Type B pancreatic cell (in vitro differentiated cells): ENCODE measurements at places on chromosomes 3 and 15. TPM values are rescaled to one million over a fixed set of nuclear protein-coding genes. Genes with fewer than 3 reads are reported as not detected.

DNA sequence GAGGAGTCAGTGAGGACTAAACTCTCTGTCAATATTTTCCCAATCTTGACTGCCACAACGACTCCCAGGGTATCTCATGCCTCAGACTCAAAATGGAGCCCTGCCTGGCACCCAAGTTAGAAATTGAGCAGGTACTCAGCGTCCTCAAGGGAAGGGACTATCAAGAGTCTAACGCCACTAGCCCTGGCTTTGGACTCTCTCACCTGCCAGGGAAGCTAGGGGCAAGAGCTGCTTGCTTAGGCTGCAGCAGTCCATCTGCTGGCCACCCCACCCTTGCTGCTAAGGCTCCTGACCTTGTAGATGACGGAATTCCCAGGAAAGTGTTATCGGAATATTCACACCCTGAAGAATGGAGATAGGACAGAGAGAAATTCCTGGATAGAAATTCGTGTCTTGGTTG lies 33.0 kb downstream of the ZIC4 start:
- DNase-seq: no peak
- peak overlapping the region; percentile 26 for H3K27ac ChIP-seq
- no peak overlapping the region for H3K4me3 ChIP-seq
- H3K36me3 ChIP-seq: no peaks in the 10 kb centered on the region
- H3K4me1 ChIP-seq: peaks cover 21% of the 10 kb centered on the region

Gene SERINC4
- total RNA-seq: 0.14 and 0.17 TPM in 2 replicates

Gene TMEM207
- not detected in 2 replicates for total RNA-seq

GRCh38 chr3:128667641-128668040 lies 17.0 kb upstream of the RPN1 start:
- H3K4me1 ChIP-seq: no peaks in the 10 kb centered on the region
- DNase-seq: no peak
- no peak overlapping the region for H3K27ac ChIP-seq
- no peak overlapping the region for H3K4me3 ChIP-seq
- H3K27me3 ChIP-seq: peaks cover 6% of the 10 kb centered on the region
- H3K36me3 ChIP-seq: no peaks in the 10 kb centered on the region

- no peaks in the 10 kb centered on the region for H3K27me3 ChIP-seq
- H3K4me1 ChIP-seq: peaks cover 18% of the 10 kb centered on the region
- H3K4me3 ChIP-seq: peak overlapping the region; percentile 6
- H3K36me3 ChIP-seq: peaks cover 17% of the 10 kb centered on the region
- no peak for DNase-seq
These were observed 5.1 kb upstream of the MUC20 start for GRCh38 chr3:195715583-195716266.

Gene EXD1
- not detected in 2 replicates for total RNA-seq

Gene MRAS
- 6.6 and 41.6 TPM in 2 replicates for total RNA-seq

Gene CDHR4
- 0.29 TPM in 1 of 2 replicates, not detected in the other for total RNA-seq

Gene LEKR1
- 1.6 and 4.2 TPM in 2 replicates for total RNA-seq

Gene SLC28A1
- total RNA-seq: 0.19 and 0.31 TPM in 2 replicates

Gene DAZL
- total RNA-seq: not detected in 2 replicates

GRCh38 chr3:46693892-46694226 lies 380 bp upstream of the ALS2CL start:
- H3K36me3 ChIP-seq: no peaks in the 10 kb centered on the region
- DNase-seq: no peak
- H3K4me1 ChIP-seq: peaks cover 5% of the 10 kb centered on the region

DNA sequence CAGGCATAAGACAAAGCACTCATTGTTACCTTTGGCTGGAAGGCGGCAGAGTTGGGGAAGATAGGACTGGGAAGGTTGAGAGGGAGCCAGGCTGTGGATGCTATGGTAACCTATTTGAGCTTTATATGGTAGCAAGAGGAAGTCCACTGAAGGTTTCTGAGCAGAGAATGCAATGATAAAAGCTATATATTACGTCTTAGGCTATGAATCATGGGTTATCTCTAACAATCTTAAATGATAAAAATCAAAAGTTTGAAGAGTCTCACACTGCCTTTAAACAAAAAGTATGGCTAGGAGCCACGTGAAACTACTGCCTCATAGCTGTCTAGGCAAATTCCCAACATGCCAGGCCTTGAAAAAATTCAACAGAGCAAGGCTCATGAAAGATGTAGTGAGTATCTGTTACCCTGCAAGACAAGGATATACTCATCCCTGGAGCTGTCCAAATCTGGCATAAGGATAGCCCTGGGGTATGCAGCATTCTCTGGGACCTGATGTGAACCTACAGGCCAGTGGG lies 4.1 kb downstream of the P3H2 start:
- H3K27ac ChIP-seq: no peak overlapping the region
- peaks cover 22% of the 10 kb centered on the region for H3K4me1 ChIP-seq
- H3K4me3 ChIP-seq: peak overlapping the region; percentile 22
- H3K27me3 ChIP-seq: peaks cover 17% of the 10 kb centered on the region
- DNase-seq: no peak

- DNase-seq: no peak
- H3K36me3 ChIP-seq: no peaks in the 10 kb centered on the region
- no peak overlapping the region for H3K4me3 ChIP-seq
- H3K4me1 ChIP-seq: peaks cover 8% of the 10 kb centered on the region
- H3K27me3 ChIP-seq: no peaks in the 10 kb centered on the region
These were observed 41.1 kb upstream of the NDUFB4 start for GRCh38 chr3:120554812-120555606.

DNA sequence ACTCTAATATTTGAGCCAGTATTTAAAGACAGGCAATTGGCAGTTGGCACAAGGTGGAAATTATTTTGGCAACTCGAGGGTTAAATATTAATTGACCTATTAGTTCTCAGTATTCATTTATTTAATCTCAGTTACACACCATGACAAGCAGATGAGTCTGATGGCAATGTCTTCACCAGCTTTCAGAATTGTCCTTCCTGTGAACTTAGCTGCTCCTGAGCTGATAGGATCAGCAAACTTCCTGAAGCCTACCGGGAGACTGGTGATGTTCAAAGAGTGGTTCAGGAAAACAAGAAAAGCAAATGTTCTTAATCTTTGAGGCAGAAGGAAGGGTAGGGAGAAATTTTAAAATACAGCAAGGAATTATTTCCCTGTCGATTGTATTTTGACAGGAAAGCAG lies 522.2 kb downstream of the SOX2 start:
- H3K4me3 ChIP-seq: no peak overlapping the region
- peaks cover 30% of the 10 kb centered on the region for H3K4me1 ChIP-seq
- no peak for DNase-seq
- no peaks in the 10 kb centered on the region for H3K36me3 ChIP-seq

DNA sequence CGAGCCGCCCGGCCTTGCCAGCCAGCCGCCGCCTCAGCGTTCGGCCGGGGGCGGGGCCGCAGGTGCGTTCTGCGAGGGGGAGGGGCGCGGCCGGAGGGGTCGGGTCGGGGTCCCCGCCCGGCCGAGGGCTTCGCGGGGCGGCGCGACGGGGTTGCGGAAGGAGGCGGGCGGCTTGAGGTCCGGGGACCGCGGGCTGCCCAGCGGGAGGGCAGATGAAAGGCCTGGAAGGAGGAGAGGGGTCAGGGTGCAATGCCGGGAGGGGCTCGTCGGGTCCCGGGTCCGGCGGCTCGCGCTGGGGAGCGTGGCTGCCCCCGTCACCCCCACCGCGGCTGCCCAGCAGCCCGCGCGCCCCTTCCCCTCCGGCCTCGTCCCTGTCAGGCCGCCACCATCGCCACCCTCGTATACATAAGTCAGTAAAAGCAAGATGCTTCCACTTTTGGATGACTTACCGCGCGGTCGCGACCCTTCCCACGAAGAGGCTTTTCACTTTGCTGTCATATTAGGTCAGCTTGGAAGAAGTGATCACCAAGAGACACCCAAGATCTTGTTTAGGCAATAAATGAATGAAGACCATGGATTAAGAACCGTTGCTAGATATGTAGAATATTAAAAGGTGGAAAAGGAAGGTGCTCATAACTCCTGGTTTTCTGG lies 620 bp upstream of the ANP32A start:
- no peak for DNase-seq
- H3K4me3 ChIP-seq: peak overlapping the region; percentile 98
- no peaks in the 10 kb centered on the region for H3K36me3 ChIP-seq

Gene SLC24A5
- total RNA-seq: 1.3 TPM in 1 of 2 replicates, not detected in the other

Gene NR1I2
- total RNA-seq: 0.65 and 1.4 TPM in 2 replicates

Gene FAM98B
- total RNA-seq: 19.2 and 30.5 TPM in 2 replicates

DNA sequence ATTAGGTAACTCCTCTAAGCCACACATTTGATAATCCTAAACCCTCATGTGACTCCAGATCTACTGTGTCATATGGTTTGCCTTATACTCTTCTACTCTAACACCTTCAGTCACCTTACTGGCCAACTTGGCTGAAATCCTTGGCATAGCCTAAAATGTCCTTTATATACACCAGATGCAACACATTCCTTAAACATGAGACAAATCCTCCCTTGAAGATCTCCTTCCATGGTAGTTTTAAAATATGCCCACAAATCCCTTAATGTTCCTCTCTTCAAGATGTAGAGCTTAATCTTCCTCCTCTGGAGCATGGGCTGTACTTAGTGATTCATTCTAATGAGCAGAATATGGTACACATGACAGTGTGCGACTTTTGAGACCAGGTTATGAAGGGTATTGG lies 238.9 kb downstream of the SUCLG2 start:
- no peaks in the 10 kb centered on the region for H3K4me1 ChIP-seq
- peaks cover 14% of the 10 kb centered on the region for H3K36me3 ChIP-seq
- no peaks in the 10 kb centered on the region for H3K27me3 ChIP-seq
- DNase-seq: no peak

- peak overlapping the region; percentile 66 for H3K27ac ChIP-seq
- H3K36me3 ChIP-seq: no peaks in the 10 kb centered on the region
- no peak for DNase-seq
- no peaks in the 10 kb centered on the region for H3K27me3 ChIP-seq
- no peak overlapping the region for H3K4me3 ChIP-seq
- peaks cover 23% of the 10 kb centered on the region for H3K4me1 ChIP-seq
These were observed 8.1 kb downstream of the SPATA12 start for GRCh38 chr3:57068437-57069089.

DNA sequence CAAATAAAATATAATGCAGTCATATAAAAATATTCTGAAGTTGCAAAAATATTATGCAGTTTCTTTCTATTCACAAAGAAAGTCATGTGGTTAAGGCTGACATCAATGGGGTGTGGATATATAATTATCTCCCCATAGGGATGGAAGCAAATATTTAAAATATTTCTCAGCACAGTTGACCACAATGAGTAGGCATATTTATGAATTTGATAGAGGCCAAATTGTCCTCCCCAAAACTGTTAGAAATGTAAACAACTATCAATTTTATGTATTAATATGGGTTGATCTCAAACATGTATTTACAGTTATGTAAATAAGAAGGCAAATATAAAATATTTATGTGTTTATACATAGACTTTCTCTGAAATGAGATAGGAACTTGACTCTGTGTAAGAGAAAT lies 246.0 kb upstream of the CBLB start:
- no peak overlapping the region for H3K4me3 ChIP-seq
- H3K4me1 ChIP-seq: peaks cover 11% of the 10 kb centered on the region
- no peaks in the 10 kb centered on the region for H3K27me3 ChIP-seq
- DNase-seq: no peak
- H3K36me3 ChIP-seq: no peaks in the 10 kb centered on the region

DNA sequence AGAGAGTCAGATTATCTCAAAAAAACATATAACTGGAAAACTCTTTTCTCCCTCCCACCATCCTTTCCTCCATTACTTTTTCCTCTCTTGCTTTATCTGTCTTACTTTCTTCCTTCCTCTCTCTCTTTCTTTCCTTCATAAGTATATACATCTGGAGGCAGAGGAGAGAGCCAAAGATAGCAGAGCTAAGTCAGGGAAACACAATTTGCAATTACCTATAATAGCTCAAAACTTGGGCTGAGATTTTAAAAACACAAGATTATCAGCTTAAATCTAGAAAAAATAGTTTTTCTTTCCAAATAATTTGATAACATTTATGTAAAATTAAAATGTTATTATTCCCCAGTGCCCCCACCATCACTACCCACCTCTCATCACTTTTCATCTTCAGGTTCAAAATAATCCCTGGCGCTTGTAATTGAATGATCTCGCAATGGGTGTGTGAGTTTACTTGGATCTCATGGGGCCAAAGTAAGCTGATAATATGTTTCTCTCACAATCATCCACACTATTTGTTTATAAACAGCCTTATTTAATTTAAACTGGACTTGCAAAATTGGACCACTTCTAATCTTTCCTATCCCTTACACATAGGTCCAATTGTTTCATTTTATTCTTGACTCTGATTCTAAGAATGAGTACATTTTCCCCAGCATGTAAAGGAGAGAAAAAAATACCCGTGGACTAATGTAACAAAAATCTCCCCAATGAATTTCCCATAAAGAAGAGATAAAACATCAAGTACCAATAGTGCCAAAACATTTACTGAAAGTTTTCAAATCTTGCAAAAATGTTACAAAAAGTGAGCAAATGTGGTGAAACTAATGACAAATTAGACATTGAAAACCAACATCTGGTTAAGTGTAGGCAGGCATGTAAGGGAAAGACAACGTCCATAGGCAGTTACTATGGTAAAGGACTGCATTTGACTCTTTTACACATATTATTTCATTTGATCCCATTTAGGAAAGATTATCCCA lies 236.9 kb downstream of the DTWD1 start:
- no peak overlapping the region for H3K27ac ChIP-seq
- H3K4me1 ChIP-seq: peaks cover 5% of the 10 kb centered on the region
- DNase-seq: no peak
- no peak overlapping the region for H3K4me3 ChIP-seq
- no peaks in the 10 kb centered on the region for H3K27me3 ChIP-seq

- H3K27me3 ChIP-seq: no peaks in the 10 kb centered on the region
- no peak overlapping the region for H3K4me3 ChIP-seq
- H3K36me3 ChIP-seq: peaks cover 9% of the 10 kb centered on the region
- peaks cover 31% of the 10 kb centered on the region for H3K4me1 ChIP-seq
- H3K27ac ChIP-seq: no peak overlapping the region
These were observed 16.5 kb downstream of the GMPS start for GRCh38 chr3:155886915-155887314.

DNA sequence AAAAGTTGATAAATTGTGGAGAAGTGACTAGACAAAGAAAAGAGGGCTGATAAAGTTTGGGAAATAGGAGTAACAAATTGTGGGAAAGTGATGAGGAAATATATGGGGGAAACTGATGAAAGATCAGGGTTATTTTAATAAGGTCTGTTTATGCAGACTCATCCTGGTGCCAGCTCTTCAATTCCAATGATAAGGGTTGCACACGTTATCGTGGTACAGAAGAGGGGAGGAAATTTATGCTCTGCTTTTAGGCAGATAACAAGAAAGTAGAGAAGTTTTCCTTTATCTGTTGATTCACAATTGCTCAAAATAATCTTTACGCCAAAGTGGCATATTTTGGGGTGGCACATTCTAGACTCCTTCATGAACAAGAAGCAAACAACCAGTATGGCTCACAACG lies 32.1 kb upstream of the LIPC start:
- H3K4me1 ChIP-seq: peaks cover 11% of the 10 kb centered on the region
- H3K36me3 ChIP-seq: no peaks in the 10 kb centered on the region
- H3K27ac ChIP-seq: no peak overlapping the region
- no peak overlapping the region for H3K4me3 ChIP-seq

- H3K4me1 ChIP-seq: no peaks in the 10 kb centered on the region
- peaks cover 4% of the 10 kb centered on the region for H3K27me3 ChIP-seq
- no peaks in the 10 kb centered on the region for H3K36me3 ChIP-seq
- no peak overlapping the region for H3K27ac ChIP-seq
- no peak for DNase-seq
These were observed 37.9 kb downstream of the ADIPOQ start for GRCh38 chr3:186880406-186880805.

Gene CD47
- 113 and 204 TPM in 2 replicates for total RNA-seq
